Colonic mucosa (tissue), 4 donors: ENCODE measurements at places on chromosomes 13 and 19.

GRCh38 chr19:1430246-1430645 lies 8.0 kb upstream of the RPS15 start:
- DNase-seq, result no peak

GRCh38 chr19:956766-957440 lies 27.2 kb upstream of the WDR18 start:
- no peak for DNase-seq

DNA sequence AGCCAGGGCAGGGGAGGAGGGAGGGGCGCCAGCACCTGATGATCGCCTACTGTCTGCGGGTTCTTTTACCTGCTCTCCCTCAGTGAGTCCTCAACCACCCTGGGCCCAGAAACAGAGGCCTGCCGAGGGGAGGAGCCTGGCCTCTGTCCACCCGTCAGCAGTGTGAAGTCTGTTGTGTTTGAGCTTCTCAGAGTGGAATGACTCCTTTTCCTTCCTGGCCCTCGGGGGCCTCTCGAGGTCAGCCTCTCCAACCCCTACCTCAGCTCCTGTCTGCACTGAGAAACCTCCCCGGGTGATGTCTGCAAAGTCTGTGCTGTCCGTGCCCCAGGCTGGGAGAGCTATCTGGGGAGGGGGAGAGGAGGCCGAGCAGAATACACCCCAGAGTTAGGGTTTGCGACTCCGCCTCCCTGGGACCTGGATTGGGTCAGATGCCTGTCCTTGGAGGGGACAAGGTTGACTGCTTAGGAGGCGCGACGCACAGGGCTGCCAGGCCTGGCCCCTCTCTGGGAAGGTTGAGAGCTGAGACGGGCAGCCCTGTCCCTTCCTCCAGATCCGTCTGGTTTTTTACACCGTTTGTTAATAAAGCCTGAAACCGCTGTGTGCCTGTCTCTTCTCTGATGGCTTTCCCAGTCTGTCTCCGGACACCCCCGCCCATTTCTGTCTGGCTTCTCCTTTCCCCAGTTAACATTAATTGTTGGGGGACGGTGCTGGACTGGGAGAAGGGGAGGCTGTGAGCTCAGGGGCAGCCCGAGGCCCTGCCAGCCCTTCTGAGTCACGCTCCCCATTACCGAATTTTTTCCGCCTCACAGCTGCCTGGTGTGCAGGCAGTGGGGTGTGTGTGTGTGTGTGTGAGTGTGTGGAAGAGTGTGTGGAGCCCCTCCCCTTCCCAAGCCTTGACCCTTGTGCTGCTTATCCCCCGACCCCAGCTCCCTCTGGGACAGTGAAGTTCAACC lies 989 bp upstream of the SSC5D start:
- DNase-seq, result peak; percentile 67

GRCh38 chr13:111599791-111600190 lies 279.3 kb downstream of the TEX29 start:
- no peak for DNase-seq

DNA sequence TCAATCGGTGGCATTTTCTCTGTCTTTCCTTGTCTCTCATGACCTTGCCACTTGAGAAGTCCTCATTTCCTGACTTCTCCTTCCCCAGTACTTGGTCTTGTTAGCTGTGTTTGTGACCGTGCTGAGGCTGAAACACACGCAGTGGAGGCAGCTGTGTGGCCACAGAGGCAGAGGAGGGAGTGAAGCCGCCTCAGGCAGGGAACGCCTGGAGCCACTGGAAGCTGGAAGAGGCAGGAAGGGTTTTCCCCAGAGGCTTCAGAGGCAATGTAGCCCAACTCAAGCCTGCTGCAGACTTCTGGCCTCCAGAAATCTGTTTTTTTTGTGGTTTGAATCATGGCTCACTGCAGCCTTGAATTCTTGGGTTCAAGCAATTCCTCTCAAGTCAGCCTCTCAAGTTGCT lies 29.2 kb upstream of the ARGLU1 start:
- no peak for DNase-seq

DNA sequence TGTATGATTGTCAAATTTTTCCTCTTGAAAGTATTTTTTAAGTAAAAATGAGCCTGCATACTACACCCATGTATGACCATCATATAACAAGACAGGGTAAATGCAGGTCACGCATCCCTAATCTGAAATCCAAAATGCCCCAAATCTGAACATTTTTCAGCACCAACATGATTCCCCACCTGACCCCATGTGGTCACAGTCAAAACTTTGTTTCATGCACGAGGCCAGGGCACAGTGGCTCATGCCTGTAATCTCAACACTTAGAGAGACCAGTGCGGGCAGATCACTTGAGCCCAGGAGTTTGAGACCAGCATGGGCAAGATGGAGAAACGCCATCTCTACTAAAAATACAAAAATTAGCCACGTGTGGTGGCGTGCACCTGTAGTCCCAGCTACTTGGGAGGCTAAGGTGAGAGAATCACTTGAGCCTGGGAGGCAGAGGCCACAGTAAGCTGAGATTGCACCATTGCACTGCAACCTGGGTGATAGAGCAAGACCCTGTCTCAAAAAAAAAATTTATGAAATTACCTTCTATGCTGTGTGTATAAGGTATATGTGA lies 63.7 kb upstream of the NPAS1 start:
- no peak for DNase-seq

GRCh38 chr13:50198508-50198907 lies 183.3 kb downstream of the KCNRG start:
- no peak for DNase-seq

DNA sequence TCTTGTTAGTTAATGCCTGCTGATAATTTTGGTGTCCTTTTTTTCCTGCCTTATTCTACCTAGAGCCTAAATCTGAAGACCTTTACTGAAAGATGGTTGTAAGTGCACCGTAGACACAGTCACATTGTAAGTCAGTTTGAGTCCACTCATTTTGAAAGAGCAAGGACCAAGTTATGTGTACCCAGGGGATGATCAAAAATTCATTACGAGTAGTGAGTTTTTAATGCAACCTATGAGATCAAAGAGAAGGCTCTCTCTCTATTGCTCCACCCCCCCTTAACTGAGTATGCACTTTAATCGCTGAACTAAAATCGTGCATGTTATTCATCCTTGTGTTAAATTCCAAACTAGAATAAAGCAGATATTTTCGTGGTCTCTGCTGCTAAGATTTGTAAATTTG lies 1.8 kb downstream of the RAP2A start:
- no peak for DNase-seq

GRCh38 chr19:45528149-45528743 lies 21.0 kb downstream of the VASP start:
- no peak for DNase-seq

GRCh38 chr13:79647533-79647932 lies 166.6 kb downstream of the NDFIP2 start:
- DNase-seq, result no peak

DNA sequence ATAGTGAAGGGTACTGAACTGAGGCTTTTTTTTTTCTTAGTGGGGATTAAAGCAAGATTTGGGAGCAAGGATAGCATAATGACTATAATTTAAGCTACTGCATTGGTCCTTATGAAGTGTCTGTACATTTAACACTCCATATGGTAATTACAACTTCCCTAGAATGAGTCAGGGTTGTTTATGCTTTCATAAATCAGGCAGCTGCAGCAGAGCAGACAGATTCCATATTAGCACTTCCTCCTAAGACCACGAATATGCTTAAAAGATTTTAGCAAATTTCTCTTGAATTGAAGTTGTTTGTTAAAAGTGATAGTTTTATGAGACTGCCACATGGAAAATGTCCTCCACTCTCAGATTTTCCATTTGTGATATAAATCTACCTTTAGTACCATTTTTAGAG lies 401.1 kb upstream of the SPRY2 start:
- DNase-seq, result no peak

DNA sequence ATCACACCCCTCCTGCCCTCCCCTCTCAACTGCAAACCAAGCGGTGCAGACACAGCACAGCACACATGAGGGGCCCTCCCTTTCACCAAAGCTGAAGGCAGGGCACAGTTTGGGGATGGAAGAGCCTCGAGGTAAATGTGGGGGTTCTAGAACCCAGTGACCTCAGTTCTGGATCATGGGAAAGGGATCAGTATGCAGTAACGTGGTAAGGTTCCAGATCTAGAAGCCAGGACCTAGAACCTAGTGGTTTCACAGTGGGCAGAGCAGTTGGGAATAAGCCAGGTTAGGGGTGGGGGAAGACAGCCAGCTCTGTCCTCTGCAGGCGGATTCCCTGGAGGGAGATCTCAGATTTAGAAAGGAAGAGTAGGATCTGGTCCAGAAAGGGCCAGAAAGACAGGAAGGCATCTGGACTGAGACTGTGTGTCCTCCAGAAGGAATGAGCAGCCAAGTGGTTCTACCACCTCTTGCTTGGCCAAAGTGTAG lies 3.1 kb downstream of the FTL start:
- no peak for DNase-seq

GRCh38 chr13:73171271-73171682 lies 112.5 kb downstream of the KLF5 start:
- peak; percentile 87 for DNase-seq

- no peak for DNase-seq
These were observed 748.8 kb downstream of the LIG4 start for GRCh38 chr13:107466326-107467099.
